Right lung (tissue), 10 donors: ENCODE measurements at places on chromosomes 13 and 19. TPM values are rescaled to one million over a fixed set of nuclear protein-coding genes. Genes with fewer than 3 reads are reported as not detected.

- DNase-seq, result no peak
Measured at GRCh38 chr13:66210677-66211076, 1019.5 kb downstream of the PCDH9 start.

Gene ZNF226
- polyA plus RNA-seq, result 27.9 TPM

- no peak for DNase-seq
Measured at GRCh38 chr19:3977242-3978143, 6.6 kb upstream of the DAPK3 start.

- DNase-seq, result no peak
Measured at GRCh38 chr13:78589206-78589605, 14.1 kb downstream of the POU4F1 start.

DNA sequence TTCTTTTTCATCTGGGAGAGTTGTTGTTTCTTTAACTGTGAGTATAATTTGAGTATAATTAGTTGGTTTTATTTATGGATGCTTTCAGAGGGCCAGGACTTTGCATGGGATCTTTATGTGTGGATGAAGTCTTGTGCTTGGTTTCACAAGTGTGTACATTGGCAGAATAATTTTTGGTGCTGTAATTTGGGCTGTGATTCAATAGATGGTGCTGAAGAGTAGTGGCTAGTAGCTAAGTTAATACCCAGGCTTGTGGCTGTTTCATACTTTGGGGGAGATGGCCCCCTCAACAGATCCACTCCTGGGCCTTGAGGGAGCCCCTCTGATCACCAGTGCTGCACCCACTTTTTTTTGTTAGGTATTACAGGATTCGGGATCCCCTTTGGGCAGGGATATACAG is 1142.4 kb downstream of the SLITRK1 start:
- no peak for DNase-seq

DNA sequence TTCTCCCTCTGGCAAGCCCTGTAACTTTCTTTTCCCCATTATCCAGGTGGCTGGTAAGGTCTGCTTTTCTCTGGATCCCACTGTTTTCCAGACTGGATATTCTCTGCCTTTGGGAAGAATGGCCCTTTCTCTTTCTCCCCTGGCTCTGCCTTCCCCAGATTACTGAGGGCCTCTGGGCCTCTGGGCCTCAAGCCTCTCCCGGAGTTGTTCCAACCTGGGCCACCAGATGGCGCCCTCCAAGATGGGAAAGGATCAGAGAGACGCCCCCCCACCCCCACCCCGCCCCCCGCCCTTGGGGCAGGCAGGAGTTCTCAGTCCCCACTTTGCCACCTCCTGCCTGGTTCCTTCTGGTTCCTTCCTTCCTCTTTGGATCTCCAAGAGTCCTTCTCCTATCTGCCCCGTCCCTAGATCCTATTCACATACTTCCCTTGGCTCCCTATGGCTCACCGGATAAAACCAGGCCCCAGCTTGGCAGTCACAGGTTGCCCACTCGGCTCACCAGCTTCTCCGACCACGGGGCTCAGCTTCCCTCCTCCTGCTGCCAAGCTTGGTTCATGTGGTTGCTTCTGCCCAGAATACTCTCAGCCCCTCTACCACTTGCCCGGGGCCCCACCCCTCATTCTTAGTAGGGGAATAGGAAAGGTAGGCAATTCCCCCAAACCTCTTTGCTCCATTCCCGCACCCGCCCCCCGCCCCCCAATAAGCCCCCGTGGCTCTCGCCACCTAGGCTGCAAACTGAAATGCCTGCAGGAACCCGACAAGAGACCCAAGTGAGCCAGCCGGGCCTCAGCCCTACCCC is 13.1 kb downstream of the EPS8L1 start:
- DNase-seq, result no peak

- DNase-seq, result no peak
Measured at GRCh38 chr13:34358811-34359513, 541.0 kb downstream of the RFC3 start.

DNA sequence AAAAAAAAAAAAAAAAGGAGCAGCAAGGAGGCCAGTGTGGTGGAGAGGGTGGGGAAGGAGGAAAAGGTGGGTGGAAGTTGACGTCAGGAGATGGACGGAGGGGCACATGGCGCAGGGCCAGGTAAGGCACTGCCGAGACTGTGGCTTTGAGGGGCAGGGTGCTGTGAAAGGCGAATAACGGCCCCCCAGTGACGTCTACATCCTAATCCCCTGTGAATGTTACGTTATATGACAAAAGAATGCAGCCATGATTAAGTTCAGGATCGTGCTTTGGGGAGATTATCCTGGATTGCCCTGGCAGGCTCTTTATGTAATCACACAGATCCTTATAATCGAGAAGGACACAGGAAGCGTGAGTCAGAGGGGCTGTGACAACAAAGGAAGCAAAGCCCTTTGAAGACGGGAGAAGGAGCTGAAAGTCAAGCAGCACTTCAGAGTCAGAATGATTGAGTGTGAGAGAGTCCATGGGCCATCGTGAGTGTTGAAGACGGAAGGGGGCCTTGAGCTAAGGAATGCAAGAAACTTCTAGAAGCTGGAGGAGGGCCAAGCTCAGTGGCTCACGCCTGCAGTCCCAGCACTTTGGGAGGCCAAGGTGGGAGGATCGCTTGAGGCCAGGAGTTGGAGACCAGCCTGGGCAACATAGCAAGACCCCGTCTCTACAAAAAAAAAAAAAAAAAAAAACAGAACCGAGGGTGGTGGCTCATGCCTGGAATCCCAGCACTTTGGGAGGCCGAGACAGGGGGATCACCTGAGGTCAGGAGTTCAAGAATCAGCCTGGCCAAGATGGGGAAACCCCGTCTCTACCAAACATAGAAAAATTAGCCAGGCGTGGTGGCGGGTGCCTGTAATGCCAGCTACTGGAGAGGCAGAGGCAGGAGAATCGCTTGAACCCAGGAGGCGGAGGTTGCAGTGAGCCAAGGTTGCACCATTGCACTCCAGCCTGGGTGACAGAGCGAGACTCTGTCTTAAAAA is 13.8 kb upstream of the CEACAM16 start:
- peak; percentile 53 for DNase-seq
